Glutamatergic neuron (in vitro differentiated cells): ENCODE measurements at places on chromosomes 2 and 18. TPM values are rescaled to one million over a fixed set of nuclear protein-coding genes. Genes with fewer than 3 reads are reported as not detected.

Gene GAL3ST2
- total RNA-seq, result 0.42 TPM

Gene SLC19A3
- 1.7 TPM for total RNA-seq

Gene SRD5A2
- not detected for total RNA-seq

Gene ANKRD62
- total RNA-seq, result 0.17 TPM

Gene NEMP2
- total RNA-seq, result 2.1 TPM

Gene FAM237A
- total RNA-seq, result not detected

Gene PRKAG3
- not detected for total RNA-seq

Gene USP37
- total RNA-seq, result 12.7 TPM

Gene EML6
- 0.91 TPM for total RNA-seq

Gene REG3A
- not detected for total RNA-seq

Gene EVX2
- total RNA-seq, result 0.76 TPM
